ENCODE measurements at places on chromosomes 7 and 10.

- no peak for DNase-seq
These were observed 553.8 kb downstream of the TFEC start for GRCh38 chr7:115476671-115477181.

DNA sequence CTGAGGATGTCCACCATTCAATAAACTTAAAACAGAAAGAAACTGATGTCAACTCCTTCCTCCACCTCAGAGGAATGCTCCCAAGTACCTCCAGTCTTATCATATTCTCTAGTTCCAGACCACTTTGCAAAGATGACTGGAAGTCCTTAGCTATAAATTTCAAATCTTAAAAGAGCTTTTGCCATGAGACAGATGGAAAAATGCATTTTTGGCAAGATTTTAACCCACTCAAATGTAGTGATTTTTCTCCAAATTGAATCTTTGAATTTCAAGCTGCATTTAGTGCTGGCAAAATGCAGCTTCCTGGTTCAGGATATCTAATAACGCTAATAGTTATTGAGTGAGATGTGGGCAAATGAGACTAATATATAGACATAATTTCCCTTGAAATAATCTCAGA, 33.2 kb downstream of the DGKI start:
- no peak for DNase-seq

DNA sequence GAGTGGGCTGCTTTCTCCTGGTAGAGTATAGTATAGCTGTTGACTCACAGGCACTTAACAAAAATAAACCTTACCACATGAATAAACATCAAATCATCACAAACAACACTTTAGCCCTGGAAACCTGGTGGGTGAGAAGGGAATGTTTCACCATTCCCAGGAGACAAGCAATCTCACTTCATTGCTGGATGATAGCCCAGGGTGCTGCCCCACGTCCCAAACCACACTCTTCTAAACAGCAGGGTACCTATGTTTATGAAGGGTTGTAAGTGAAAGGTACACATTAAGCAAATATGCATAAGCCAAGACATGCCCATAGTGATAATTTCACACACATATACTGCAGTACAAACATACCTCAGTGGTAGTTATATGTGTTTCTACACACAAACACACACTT, 276.2 kb downstream of the FGFR2 start:
- DNase-seq, result no peak

- DNase-seq, result no peak
These were observed 7.8 kb downstream of the ITPRIP start for GRCh38 chr10:104330168-104331110.

DNA sequence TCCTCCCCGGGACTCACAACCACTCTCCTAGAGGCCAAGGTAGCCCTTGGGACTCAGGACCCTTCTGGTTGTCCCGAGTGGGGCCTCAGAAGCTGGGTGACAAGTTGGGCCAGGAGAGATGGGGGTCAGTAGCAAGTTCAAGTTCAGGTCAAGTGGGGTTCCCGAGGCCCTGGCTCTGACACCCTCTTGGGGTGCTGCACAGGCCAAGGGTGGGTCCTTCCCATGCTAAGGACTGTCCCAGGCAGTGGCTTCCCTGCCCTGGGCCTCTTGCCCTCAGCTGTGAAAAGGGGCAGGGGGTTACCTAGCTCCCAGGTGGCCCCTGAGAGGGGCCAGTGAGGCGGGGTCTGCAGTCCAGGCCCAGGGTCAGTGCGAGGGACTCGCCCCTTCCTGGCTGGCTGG, 115.4 kb upstream of the TNRC18 start:
- no peak for DNase-seq

GRCh38 chr7:50206453-50207250, 97.9 kb upstream of the IKZF1 start:
- DNase-seq, result peak; percentile 68

- DNase-seq, result no peak
These were observed 23.3 kb upstream of the HSPA12A start for GRCh38 chr10:116765648-116766081.

- no peak for DNase-seq
These were observed 103.4 kb downstream of the GRK5 start for GRCh38 chr10:119310806-119311205.

- DNase-seq, result no peak
These were observed 149.5 kb downstream of the AHR start for GRCh38 chr7:17447728-17448478.

DNA sequence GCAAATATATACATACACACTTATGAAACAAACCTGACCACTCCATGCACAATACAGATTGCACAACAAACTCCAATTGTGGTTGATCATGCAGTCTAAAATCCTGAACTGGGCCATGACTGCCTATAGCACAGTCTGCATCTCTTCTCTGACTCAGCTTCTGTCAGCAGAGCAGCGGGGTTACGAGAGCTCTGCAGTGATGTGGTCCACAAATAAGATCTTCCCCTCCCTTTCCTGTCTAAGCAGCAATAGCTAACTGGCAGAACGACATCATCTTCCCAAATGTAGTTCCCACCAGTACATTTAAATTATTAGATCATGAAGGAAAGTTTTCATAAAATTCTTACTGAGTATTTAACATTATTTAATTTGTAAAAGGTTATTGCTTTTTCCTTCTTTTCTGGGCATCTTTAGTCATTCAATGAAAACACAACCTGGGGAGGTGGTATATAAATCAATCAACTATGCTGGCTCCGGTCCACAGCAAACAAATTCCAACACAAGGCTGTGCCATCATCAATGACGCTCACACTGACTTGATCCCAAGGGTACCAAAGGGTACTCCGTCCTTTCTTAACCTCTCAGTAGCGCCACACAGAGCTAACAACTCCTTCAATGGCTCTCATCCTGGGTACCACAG, 17.1 kb downstream of the ARHGAP21 start:
- DNase-seq, result no peak

- DNase-seq, result no peak
These were observed 88.0 kb upstream of the PRSS58 start for GRCh38 chr7:142345811-142346210.

- DNase-seq, result no peak
These were observed 48.4 kb upstream of the BTRC start for GRCh38 chr10:101305320-101306241.

- no peak for DNase-seq
These were observed 14.2 kb upstream of the MKI67 start for GRCh38 chr10:128140425-128140824.

GRCh38 chr10:42983591-42983990, 93.3 kb upstream of the RET start:
- DNase-seq, result no peak

GRCh38 chr7:11120675-11121220, 147.1 kb downstream of the PHF14 start:
- DNase-seq, result no peak

DNA sequence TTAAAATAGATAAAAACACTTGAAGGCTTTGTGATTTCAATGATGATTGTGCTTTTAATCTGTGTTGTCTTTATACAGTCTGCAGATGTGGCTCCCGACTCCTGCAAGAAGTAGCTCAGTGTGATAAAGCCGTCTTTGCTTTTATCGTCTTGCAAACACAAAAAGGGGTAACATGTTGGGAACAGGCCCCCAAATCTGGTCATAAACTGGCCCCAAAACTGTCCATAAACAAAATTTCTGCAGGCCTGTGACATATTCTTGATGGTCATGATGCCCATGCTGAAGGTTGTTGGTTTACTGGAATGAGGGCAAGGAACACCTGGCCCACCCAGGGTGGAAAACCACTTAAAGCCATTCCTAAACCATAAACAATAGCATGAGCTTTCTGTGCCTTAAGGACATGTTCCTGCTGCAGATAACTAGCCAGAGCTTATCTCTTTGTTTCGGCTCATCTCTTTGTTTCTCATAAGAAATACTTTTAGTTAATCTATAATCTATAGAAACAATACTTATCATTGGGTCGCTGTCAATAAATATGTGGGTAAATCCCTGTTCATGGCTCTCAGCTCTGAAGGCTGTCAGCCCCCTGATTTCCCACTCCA, 14.8 kb upstream of the ZNF485 start:
- no peak for DNase-seq

DNA sequence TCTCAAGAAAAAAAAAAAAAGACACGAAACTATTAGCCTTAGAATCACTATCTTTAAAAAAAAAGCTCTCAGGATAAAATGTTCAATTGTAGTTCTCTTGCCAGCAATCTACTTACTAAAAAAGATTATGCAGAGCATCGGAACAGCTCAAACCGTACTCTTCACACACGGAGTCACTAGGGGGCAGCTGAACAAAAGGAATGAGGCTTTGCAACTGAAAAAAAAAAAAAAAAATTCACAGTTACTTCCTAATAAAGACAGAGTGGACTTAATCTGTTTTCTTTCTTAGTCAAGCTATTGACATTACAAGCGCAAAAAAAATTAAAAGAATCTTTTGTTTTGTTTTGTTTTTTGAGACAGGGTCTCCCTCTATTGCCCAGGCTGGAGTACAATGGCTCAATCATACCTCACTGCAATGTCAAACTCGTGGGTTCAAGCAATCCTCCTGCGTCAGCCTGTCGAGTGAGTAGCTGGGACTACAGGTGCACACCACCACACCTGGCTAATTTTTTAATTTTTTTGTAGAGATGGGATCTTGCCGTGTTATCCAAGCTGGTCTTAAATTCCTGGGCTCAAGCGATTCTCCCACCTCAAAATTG, 11.5 kb downstream of the PMS2 start:
- peak; percentile 46 for DNase-seq

GRCh38 chr7:85464042-85464651, 277.3 kb upstream of the SEMA3D start:
- no peak for DNase-seq

GRCh38 chr7:5670183-5670935, 111.1 kb downstream of the RNF216 start:
- DNase-seq, result no peak

- no peak for DNase-seq
These were observed 265.4 kb downstream of the CSTF2T start for GRCh38 chr10:51433949-51434475.

DNA sequence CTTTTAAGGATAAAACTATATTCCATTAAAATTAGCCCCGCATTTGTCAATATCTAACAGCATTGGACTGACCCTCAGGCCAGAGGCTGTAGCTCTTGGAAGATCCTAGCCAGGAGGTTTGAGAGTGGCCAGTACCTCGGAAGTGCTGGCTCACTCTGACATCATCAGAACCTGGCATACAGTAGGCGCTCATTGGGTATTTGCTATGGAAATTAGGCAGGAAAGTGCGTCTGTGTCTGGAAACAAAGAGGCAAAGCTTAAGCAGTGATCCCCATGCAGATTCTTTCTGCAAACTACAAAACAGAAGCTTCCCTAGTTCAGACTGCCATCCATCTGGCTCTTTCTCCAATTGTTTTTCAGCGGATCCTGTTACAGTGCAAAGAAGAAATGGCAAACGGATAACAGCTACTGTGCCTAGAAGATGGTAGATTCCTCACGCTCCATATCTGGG, 1.7 kb upstream of the PRKCQ start:
- no peak for DNase-seq

DNA sequence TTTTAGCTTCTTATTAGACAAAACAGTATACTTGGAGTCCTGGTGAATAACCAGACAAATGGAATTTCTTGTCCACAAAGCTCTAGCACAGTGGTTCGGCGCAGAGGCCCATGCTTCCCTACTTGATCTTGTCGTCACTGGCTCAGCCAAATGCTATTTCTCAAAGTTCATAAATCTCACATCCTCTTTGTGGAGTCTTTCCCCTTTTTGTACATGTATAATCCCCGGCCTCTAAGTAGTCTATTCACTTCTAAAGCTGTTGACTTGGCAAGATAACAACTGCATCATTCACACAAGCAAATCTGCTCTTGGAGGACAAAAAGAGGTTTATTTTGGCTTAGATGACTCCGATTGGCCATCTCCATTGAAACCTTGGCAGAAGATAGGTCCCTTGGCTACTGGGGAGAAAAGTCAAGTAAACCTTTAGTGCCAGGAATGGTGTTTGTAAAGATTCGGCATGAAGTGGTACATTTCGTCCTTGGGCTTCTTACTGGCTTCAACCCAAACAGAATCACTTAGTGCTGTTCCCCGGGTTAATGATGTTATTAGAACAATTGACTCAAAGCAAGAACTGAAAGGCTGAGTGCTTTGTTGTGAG, 5.1 kb upstream of the AKR1E2 start:
- DNase-seq, result no peak

GRCh38 chr10:127119936-127120335, 76.5 kb downstream of the INSYN2A start:
- no peak for DNase-seq

DNA sequence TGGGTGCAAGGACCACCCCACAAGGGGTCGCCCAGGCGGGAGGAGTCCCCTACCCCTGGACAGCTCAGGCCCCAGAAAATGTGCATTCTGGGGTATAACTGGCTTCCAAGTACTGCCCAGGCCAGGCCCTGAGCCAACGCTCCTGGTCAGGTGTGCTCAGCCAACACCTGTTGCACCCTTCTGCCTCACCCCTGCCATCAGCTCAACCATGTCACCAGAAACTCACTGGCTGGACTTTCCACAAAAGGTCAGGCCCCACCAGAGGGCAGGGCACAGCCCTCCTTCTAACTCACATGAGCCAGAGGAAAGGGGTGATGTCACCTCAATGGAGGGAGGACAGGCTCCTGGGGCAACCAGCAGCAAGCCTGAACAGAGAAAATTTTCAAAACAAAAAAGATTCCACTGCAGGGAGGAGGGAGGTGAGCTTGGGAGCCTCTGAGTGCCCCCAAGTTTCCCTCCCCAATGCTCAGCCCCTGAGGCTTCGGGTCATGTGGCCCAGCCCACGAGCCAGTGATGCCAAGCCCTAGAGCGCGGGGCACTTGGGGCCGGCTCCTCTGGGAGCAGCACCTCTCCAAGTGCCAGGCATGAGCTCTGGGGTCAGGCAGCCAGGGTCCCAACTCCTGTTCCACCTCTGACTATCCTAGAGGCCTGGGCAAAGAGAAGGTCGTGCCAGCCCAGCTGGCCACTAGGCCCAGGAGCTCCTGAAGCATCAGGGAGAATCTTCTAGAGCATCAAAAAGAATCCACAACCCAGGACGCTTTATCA, 2.2 kb downstream of the OGDHL start:
- DNase-seq, result no peak

Measured in effector CD4-positive, alpha-beta T cell (primary cell).